ENCODE measurements at places on chromosomes 12 and 14.

DNA sequence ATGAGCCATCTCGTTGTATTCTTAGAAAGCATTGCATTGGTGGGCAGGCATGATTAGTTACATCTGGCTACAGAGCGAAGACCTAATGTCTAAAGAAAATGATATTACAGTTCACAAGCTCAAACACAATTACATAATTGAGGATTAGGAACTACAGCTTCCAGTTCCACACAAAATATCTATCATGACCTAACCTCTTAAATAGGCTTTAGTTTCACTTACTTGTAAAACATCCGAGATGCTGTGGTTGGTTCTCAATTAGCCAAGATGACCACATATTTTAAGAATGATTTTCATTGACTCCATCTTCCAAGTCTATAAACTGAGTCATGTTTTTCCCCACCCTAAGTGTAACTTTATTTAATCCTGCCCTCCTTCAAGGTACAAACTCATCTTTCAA, 69.5 kb downstream of the LRIG3 start:
- no peak for DNase-seq

DNA sequence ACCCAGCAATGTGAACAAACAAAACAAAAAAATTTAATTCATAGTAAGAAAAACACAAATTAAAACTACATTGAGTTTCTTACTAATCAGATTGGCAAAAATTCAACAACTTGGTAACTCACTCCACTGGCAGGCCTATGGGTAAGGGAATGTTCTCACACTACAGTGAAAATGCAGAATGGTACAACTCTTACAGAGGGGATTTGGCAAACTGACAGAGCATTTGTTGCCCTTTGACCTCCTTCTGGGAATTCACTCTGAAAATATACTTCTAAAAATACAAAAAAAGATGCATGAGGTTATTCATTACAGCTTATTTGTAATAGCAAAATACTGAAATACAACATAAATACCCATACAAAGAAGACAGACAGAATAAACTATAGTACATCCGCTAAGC, 32.8 kb downstream of the ABCD2 start:
- DNase-seq, result no peak

DNA sequence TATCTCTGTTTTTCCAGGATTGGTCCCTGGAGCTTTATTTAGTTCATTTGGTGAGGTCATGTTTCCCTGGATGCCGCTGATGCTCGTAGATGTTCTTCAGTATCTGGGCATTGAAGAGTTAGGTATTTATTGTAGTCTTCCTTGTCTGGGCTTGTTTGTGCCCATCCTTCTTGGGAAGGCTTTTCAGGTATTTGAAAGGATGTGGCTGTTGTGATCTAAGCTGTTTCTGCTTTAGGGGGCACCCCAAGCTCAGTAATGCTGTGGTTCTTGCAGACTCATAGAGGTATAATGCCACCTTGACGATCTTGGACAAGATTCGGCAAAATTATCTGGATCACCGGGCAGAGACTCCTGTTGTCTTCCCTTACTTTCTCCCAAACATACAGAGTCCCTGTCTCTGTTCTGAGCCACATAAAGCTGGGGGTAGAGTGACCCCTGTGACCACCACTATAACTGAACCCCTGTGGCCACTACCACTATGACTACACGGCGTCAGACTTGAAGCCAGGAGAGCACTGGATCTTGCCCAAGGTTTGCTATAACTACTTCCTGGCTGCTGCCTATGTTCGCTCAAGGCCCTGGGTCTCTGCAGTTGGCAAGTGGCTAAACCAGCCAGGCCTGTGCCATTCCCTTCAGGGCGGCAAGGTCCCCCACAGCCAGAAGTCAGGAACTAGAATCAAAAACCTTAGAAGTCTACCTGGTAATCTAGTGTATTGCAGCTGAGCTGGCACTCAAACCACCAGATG, 40.9 kb downstream of the FGD4 start:
- DNase-seq, result no peak

- no peak for DNase-seq
Measured at GRCh38 chr14:100532906-100533655, 54.1 kb downstream of the BEGAIN start.

DNA sequence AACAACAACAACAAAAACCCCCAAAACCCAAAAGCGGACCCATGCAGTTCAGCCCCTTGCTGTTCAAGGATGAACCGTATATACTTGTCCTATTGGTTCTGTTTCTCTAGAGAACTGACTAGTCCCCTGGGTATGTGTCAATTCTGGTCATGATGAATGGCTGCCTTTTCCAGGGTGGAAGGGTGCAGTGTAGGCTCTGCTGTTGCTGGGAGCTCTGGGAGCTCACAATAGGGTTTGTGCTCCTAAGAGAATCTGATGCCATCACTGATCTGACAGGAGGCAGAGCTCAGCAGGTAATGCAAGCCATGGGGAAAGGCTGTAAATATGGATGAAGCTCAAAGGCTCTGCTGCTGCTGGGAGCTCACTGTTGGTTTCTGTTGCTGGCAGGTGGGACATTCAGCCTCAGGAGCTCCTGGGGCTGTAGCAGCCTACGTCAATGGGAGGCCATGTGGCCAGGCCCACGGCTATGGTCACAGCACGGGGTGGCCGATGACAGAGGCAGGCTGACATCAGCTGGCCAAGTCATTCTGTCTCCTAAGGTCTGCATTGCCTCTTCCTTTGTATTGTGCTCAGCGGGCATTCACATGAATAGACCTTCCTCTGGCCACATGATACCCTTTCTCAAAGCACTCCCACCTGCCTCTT, 37.9 kb downstream of the DLK1 start:
- DNase-seq, result no peak

GRCh38 chr12:13486794-13487193, 290.3 kb downstream of the EMP1 start:
- no peak for DNase-seq

All from cortex of kidney (tissue), 1 donor.